ENCODE measurements at places on chromosomes 12 and 14. TPM values are rescaled to one million over a fixed set of nuclear protein-coding genes. Genes with fewer than 3 reads are reported as not detected.
A peak's percentile ranks its signal among the peaks of the same experiment; 100 is the strongest.

The DTX1 gene
- 5.5 TPM for total RNA-seq

The FAM90A1 gene
- not detected for total RNA-seq

The RNASE3 gene
- not detected for total RNA-seq

The POC1B gene
- 10.6 TPM for total RNA-seq

The MGST1 gene
- 104 TPM for total RNA-seq

The TGFB3 gene
- total RNA-seq: 31.1 TPM

The C3AR1 gene
- 7.1 TPM for total RNA-seq

The EXOC3L4 gene
- total RNA-seq: not detected

The KRT74 gene
- total RNA-seq: not detected

The TIGAR gene
- total RNA-seq: 95.4 TPM

The CARMIL3 gene
- 0.34 TPM for total RNA-seq

The JPH4 gene
- total RNA-seq: 1.1 TPM

DNA sequence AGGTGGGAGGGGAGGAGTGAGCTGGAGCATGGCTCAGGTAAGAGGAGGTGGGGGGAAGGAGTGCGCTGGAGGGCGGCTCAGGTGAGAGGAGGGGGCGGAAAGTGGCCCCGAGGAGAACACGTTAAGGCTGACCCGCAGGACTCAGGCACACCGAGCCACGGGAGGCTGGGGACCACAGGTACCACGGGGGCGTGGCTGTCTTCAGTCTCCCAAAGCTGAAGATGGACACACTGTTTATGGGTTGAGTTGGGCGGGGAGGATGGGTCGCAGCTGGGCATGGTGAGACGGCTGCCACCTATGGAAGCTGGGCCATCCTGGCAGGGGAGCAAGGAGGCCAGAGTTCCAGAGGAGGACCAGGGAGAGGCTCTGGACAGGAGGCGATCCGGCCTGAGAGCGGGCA lies 23.5 kb downstream of the UBR7 start:
- DNase-seq: no peak

- peak; percentile 90 for DNase-seq
Observed at GRCh38 chr14:80212023-80212397, 706 bp upstream of the DIO2 start.

GRCh38 chr12:33813536-33813935 lies 208.8 kb upstream of the ALG10 start:
- no peak for DNase-seq

DNA sequence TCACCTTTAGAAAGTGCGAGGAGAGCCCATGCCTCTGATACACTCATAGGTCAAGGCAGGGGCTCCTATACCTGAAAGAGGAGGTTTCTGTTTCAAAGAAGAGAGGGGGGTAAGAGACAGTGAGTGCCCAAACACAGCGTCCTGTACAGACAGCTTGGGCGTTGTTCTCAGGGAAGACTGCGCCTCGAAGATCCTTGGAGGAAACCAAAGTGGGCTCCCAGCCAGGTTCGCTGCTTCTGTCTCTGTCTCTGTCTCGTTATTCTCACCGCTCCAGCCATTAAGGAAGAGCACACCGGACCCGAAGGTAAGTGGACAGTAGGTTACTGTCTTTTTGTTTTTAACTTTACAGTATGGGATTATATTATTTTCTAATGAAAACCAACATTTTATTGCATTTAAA lies 5.8 kb upstream of the IFI27 start:
- no peak for DNase-seq

GRCh38 chr14:21104448-21105060 lies 3.7 kb downstream of the TMEM253 start:
- DNase-seq: peak; percentile 63

- peak; percentile 54 for DNase-seq
Observed at GRCh38 chr14:59228421-59228820, 40.0 kb downstream of the DAAM1 start.

GRCh38 chr14:63551332-63551731 lies 8.2 kb upstream of the PPP2R5E start:
- no peak for DNase-seq

GRCh38 chr12:32390572-32391219 lies 8.7 kb upstream of the FGD4 start:
- DNase-seq: no peak

GRCh38 chr12:108063192-108063591 lies 65.9 kb upstream of the WSCD2 start:
- DNase-seq: no peak

DNA sequence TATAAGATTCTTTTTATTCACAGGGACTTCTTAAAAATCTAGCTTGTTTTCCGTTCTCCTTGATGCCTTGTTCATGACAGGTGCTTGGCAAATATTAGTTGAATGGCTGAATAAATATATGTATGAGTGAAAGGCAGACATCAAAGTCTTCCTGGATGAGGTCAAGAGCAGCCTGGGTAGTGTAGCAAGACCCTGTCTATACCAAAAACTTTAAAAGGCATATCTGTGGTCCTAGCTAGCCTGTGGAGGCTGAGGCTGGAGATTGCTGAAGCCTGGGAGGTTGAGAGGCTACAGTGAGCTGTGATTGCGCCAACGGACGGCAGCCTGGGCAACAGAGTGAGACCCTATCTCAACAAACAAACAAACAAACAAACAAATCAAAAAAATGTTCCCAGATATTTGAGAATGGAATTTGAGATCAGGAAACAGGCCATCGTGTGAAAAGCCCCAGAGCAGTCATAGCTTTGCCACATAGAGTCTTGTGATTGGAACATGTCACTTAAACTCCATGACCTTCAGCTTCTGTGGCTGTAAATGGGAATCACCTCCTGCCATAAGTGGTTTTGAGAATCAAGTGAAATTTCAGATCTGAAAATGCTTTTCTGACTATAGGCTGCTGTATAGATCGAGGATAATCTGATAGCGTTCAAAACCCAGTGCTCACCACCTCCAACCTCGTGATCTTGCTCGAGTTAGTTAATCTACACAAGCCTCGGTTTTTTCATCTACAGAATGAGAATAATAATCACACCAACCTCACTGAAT lies 64.3 kb downstream of the ZFP36L1 start:
- DNase-seq: no peak

DNA sequence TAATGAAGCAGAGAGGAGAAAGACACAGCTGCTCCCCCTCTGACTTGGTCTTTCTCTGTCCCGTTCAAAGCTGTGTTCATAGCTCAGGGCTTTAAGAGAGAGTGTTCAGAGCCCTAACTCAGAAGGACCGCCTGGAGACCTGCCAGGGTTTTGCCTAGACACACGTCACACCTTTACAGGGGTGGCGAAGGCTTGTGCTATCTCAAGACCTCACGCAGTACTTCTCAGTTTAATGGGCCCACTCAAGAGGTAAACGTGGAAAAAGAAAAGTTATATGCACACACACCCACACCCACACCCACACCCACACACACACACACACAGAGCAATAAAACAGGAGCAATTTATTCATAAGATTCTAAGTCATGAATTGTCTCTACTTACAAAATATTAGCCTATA lies 374.3 kb downstream of the C12orf75 start:
- no peak for DNase-seq

DNA sequence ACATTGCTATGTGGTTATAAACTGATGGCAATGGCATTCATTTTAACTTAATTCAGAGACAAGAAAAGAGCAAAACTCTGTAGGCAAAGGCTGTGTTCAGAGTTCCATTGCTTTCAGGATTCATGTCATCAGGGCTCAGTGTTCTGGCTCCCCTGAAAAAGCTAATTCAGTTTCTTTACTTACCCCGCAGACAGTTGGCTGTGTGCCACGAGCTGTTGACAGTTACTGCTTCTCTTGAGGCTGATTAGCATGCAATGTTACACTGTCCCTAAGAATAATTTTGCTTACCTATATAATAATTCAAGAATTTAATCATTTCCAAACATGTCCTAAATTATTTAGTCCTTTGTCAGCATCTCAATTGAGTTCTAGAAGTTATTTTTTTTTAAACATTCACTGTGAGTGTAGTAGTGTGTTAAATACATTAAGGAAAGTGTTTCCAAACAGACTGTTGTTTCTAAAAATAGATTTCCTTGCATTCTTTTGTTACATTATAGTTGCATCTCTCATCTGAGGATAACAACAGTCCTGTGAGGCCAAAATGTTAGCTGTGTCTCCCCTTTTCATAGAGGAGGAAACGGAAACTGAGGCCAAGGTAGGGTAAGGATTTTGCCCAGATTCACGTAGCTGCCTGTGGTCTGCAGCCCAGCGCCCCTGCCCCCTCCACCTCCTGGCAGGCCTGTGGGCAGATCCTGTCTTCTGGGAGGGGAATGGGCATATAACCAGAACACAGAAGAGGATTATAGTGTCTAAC lies 98.6 kb downstream of the PELI2 start:
- peak; percentile 36 for DNase-seq
